ENCODE measurements at places on chromosomes 1 and 21. TPM values are rescaled to one million over a fixed set of nuclear protein-coding genes. Genes with fewer than 3 reads are reported as not detected.
A peak's percentile ranks its signal among the peaks of the same experiment; 100 is the strongest.

- no peak for DNase-seq
Observed at GRCh38 chr1:196960854-196961253, 16.5 kb upstream of the CFHR5 start.

- DNase-seq, result no peak
Observed at GRCh38 chr1:116002781-116003420, 26.6 kb downstream of the SLC22A15 start.

DNA sequence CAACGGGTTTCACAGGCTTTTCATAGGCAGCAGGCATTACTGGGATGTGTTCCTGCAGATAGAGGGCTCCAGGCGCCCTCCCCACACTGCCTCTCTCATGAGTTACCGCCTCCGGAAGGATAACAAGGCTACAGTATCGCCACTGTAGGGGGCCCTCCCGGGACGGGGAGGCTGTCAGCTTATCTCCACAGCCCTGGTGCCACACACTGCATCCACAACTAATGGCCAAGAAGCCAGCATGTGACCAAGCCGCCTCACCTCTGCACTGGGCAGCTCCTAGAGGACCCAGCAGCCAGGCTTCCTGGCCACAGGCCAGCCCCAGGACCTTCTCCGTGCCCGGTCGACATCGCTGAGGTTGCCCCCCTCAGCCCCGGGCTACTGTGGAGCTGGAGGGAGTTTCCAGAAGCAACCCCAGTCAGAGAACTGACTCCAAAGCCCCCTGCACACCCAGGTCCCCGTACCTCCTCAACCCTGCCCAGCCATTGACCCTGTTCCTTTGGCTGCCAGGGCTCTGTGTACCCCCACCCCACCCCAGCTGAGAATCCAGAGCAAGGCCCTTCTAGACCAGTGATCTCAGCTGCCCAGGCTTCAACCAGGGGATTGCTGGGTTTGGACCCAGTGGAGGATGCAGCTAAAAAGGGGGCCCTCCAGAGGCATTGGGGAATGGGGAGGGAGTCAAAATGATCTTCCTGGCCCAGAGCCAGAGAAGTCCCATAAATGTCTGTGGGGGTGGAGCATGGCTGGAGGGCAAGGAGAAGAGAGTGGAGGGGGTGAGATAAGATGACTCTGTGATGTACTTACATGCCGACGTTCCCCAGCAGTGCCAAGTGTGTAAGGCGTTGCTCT, 45.0 kb downstream of the NEK2 start:
- DNase-seq, result no peak

- no peak for DNase-seq
Observed at GRCh38 chr21:35399002-35399530, 350.0 kb upstream of the RUNX1 start.

TMEM82 gene
- total RNA-seq, result not detected

OR2T4 gene
- not detected for total RNA-seq

CELA3B gene
- total RNA-seq, result not detected

DNA sequence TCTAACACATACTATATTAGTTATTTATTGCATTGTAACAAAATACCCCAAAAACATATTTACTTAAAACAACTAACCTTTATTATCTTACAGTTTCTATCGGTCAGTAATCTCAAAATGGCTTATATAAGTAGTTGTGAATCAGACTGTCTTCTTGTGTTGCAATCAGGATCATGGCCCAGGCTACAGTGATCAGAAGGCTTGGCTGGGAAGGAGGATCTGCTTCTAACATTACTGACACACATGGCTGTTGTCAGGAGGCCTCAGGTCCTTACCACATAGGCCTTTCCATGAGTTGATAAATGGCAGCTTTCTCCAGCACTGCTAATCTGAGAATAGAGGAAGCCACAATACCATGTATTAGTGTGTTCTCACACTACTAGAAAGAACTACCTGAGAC, 33.7 kb downstream of the CFH start:
- DNase-seq, result no peak

DNA sequence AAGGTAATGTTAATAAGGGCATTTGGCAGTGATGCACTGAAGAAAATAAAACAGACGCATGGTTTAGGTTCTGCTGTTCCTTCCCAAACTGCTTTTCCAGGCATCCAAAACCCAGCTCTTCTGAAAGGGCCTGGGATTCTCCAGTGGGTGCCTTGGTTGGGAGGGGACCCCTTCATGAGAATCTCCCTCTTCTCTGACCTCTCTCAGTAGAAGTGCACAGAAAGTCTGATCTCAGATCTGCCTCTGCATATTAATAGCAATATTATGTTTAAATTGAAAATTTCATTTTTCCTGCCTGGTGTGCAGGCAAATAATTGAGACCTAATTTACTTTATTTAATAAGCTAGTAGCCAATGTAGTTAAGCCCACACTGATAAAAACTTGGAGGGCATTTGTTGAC, 260.6 kb downstream of the CAMTA1 start:
- no peak for DNase-seq

CHRM3 gene
- 43.9 TPM for total RNA-seq

DNA sequence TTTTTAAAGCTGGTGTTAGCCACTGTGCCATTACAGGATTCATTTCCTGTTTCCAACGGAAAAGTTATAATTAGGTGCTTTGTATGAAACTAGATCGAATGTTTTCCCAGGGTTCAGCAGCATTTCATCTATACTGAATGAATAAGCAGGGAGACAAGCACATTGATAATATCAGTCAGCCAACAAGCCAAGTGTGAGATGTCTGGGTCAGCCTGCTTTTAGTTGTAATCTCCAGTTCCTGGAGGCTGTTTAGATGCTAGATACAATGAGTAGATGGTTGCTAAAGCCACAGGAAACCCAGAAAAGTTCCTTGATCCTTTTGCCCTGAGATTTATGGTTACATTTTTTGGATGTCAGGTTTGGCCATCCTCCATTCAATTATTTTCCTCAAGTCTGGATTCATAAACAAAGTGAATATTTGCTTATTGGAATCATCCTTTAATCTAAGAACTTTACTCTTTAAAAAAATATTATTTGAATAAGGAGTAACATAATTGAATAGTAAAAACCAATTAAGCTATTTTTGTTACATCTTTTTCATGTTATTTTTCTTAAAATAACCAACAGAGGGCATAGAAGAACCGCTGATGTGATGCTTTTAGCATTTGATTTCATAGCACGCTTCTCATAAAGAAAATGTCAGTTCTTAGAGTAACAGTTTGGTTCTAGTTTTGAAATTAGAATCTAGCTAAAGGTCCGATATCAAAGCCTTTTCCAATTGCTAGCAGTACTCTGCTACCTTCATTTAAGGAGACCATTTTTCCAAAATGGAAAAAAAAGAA, 76.6 kb downstream of the HSPA13 start:
- DNase-seq, result no peak

DNA sequence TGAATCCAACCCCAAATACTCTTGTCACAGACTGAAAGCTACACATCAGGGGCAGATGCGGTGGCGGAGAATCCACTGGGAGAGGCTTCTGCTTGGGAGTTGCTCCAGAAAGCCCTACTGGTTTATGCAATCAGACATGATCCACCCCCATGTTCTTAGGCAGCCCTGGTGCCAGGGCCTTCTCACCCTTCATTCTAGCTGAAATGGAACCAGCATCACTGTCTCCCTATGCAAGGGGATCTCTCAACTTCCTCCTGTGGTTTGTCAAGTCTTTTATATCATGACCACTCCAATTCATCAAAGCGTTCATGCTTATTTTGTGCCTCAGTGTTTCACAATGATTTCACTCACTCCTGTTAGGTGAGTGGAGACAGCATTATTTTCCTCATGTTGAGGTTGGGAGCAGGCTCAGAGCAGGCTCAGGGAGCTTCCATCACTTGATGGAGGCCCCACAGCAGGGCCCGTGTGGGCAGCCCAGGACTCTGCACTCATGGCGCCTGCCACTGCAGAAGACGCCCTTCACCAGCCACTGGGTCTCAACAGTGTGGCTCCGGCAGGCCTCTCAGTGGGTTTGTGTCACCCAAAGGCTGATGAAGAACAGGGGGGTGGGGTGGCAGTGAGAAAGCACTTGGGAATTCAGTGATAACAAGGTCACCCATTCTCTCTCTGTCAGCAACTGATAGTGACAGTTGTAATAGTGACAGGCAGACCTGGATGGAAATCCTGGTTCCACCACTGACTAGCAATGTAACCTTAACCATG, 67.1 kb downstream of the CD58 start:
- no peak for DNase-seq

- no peak for DNase-seq
Observed at GRCh38 chr1:246788895-246789338, 64.7 kb downstream of the SCCPDH start.

- no peak for DNase-seq
Observed at GRCh38 chr1:232978815-232979214, 28.4 kb downstream of the NTPCR start.

DNA sequence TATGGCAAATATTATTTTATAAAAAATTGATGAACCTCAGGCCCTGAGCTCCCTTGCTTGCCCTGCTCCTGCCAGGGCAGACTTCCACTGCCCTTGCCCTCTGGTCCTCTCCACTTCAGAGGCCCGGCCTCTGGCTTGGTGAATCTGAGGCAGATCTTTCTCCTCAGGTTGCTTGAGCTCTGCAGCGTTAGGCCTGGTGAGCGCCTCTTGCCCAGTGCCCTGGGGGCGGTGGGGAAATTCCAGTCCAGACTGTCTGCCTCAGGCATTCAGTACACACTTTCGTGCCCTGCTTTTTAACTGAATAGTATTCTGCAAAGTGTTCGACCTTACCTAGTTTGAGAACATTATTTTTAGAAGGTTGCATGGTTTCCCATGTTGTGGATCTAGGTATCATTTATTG, 98.2 kb downstream of the PCBP3 start:
- no peak for DNase-seq

GRCh38 chr1:151326619-151327222, 495 bp downstream of the PI4KB start:
- DNase-seq, result peak; percentile 76

DNA sequence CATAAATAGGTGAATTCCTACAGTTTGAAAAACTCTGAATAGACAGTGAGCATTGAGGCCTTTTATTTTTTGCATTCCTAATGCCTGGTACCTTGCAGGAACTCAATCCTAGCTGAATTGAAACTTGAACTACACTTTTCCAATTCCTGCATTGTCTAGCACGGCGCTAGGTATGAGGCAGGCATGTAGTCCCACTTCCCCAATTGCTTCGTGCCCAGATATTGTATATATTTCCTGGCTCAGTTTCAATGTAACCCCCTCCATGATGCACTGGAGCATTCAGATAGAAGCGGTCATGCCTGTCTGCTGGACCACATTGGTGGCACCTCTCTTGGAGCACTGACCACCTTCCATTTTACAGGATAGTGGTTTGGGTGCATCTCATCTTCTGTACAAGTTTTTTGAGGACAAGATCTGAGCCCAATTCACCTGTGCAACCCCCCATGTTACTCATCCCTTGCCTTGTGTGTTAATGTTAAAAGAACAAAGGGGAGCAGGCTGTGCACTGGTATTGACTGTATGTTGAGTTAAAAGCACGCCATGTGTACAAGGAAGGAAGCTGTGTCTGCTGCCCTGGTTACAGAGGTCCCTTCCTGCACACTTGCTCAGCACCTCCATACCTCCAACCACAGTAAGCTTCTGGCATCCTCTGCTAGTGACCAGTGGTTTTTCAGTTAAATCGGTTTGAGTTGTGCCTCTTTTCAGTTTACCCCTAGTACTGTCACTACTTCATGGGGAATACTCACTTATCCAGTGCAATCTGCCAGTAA, 10.0 kb upstream of the RAB7B start:
- DNase-seq, result no peak

Measured in sigmoid colon (tissue), 7 donors.